ENCODE measurements at places on chromosomes 5 and 9.

- DNase-seq, result no peak
Observed at GRCh38 chr5:126998201-126998631, 32.1 kb downstream of the MARCHF3 start.

- no peak for DNase-seq
Observed at GRCh38 chr5:172707285-172708182, 63.5 kb downstream of the DUSP1 start.

DNA sequence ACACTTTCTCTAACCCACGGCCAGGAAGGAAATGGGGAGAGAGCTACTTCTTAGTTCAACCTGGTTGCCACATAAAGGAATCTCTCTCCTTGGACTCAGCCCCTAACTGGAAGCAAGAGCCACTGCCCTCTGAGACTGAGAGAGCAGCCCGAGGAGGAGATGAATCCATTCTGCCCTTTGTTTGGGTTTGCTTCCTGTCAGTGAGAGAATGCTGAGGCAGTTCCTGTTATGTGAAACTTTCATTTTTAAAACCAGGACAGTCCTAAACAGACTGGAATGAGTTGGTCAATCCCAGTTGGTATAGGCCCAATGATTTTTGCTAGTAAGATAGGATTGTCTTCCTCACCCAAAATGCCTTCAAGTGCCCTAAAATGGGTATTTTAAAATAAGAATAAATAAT lies 205.1 kb downstream of the NTRK2 start:
- no peak for DNase-seq

- no peak for DNase-seq
Observed at GRCh38 chr9:38017149-38017884, 51.7 kb downstream of the SHB start.

DNA sequence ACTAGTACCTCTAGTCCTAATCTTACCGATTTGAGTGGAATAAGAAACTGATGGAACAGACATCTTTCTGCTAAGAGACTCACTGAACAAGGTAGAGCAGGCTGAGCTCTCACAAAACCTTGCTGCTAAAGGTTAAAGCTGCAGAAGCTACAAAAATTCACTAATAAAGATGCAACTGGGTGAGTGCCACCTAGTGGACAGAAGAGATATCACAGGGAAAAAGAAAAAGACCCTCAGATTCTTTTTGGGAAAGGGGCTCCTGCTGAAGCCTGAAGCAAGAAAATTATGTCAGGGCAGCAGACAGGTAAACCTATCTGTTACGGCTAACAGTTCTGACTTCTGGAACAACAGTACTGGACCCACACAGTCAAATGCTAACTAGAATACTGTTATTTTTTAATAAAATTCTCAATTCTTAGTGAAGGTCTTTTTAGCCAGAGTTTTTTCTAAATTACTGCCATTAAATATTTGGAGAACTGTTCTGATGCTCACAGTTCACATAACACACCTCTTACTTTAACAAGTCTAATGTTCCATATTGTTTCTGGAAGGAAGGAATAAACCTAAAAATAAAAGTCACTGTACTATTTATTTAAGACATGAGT lies 51.2 kb downstream of the DIAPH1 start:
- DNase-seq, result no peak

- DNase-seq, result no peak
Observed at GRCh38 chr5:83721953-83722901, 1.6 kb upstream of the HAPLN1 start.

GRCh38 chr5:56681346-56681745 lies 134.0 kb upstream of the MAP3K1 start:
- no peak for DNase-seq

- DNase-seq, result no peak
Observed at GRCh38 chr5:123819833-123820232, 307.9 kb downstream of the CSNK1G3 start.

DNA sequence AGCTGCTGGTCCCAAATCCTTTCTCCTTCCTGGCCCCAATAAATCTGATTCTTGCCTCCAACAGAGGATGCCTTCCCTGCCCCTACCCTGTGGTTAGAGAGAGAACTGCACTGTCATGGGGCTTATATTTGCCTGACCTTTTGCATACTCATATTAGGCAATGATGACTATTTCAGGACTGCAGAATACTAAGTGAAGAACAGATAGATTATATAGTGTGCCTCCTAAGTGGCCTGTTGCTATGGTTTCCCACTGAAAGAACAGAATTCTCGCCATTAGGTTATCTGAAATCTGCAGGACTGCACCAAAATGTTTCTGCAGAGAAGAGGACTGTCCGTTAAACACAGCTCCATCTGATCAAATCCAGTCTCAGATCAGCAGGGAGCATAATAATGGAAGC lies 87.3 kb upstream of the CCNG1 start:
- no peak for DNase-seq

GRCh38 chr5:82561797-82562196 lies 283.6 kb upstream of the RPS23 start:
- no peak for DNase-seq

DNA sequence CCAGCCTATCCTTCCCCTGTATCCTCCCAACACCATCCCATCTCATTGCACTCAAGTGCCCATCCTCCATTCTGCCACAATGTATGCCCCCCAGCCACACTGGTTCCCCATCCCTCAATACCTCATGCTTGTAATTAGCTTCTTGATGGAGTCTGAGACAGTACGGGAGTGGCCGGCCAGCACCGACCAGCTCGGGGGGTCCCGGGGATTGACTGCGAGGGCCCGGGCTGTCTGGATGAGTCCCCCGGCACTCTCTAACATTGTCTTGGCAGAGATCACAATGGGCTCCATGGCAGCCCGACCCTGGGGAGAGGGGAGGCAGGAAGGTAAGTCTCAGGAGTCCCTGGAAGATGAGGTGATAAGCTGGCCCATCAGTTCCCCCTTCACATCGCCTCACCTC lies 17.2 kb upstream of the TPM2 start:
- DNase-seq, result no peak

- no peak for DNase-seq
Observed at GRCh38 chr5:56993241-56993640, 41.3 kb upstream of the MIER3 start.

DNA sequence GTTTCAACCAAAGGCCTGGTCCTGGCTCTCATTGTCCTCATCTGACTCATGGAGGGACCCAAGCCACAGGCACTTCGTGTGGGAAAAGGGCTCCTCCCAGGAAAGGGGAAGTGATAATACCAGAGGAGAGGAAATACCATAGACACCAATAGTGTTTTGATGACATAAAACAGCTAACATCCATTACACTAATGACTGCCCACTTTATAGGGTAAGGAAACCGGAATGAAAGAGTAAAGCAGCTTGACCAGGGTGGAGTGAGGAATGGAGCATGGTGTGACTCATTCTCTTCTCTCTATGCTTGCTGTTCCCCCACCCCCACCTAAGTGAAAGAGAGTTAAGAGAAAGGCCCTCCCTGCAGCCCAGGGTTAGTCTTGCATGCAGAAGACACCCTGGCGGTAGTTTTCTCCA lies 67.4 kb upstream of the HRH2 start:
- no peak for DNase-seq

GRCh38 chr5:52693280-52693679 lies 94.4 kb upstream of the ITGA1 start:
- DNase-seq, result no peak

GRCh38 chr5:132462856-132463745 lies 27.5 kb downstream of the IRF1 start:
- no peak for DNase-seq

GRCh38 chr9:33158843-33159776 lies 8.0 kb downstream of the B4GALT1 start:
- no peak for DNase-seq

DNA sequence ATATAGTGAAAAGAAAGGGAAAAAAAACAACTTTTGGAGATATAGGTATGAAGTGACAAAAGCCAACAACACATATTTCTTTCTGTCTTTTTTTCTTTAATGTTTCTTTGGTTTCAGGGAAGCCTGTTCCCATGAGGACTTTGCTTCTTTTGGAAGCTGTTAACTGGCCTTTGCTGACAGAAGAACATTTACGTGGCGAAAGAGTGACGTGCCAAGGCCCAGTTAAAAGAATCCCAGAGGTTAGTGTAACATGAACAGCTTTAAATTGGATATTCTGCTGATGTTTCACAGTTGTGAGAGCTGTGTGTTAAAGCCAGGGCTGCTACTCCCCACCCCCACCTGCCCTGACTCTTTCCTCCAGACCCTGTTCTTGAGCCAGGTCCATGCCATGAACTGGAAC lies 275.9 kb downstream of the CRB2 start:
- peak; percentile 52 for DNase-seq

DNA sequence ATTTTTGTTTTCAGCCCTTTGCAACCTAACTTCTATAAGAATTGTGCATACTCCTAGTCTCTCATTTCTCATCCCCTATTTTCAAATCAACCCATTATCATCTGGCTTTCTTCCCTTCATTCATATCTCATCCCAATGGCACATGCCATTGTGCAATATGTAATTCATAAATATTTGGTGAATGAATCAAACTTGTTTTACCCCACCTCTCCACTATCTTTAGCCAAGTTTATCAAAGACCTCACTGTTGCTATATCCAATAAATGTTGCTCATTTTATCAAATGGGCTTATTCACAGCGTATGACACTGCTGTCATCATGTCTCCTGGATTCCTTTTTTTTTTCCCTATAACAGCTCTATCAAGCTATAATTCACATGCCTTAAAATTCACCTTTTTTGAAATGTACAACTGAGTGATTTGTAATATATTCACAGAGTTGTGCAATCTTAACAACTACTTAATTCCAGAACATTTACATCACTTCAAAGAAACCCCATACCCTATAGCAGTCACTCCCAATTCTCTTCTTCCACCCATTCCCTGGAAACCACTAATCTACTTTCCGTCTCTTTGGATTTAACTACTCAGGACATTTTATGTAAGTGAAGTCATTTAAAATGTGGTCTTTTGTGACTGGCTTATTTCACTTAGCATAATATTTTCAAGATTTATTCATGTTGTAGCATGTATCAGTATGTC lies 214.4 kb upstream of the PAPPA start:
- no peak for DNase-seq

DNA sequence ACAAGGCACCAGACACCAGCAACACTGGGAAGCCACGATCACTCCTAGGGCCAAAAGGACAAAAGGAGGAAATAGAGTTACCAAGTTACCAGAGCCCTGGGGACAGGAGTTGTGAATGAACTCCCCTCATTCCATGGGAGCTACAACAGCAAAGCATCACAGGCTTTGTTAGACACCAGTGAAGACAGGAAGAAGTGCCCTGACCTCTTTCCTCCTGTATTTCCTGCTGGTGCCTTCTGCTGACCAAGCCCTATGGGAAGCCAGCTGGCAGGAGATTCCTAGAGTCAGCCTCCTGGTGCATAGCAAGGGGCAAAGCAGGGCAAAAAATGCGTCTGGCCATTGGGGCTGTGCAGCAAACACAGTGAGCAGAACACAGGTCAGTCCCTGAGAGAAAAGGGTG lies 374.7 kb downstream of the ZSWIM6 start:
- DNase-seq, result no peak

- DNase-seq, result no peak
Observed at GRCh38 chr5:14557791-14558415, 23.7 kb upstream of the OTULINL start.

GRCh38 chr5:135828782-135829127 lies 5.7 kb upstream of the SLC25A48 start:
- no peak for DNase-seq

GRCh38 chr9:134165357-134166315 lies 1.3 kb upstream of the RNU6ATAC start:
- no peak for DNase-seq

DNA sequence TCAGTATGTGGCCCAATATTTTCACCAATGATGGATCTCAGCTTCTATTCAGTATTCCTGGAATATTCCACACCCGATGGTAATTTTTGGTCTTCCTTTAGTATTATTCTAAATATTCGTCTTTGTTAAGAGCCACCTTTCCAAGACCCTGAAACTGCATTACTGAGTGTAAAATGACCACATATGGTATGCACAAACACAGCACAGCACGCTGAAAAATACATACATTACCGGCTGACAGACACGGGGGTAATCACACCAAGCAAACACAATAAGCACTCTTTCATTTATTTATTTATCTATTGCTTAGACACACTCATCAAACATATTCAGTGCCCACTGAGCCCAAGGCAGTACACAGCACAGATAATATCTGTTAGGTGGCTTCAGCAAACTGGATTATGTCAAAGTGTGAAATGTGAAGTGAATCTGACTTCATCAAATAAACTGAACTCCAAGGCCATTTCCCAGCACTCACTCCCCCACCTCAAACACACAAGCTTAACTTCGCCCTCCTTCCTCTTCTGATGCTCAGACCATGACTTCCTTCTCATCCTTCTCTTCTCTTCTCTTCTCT lies 1637.8 kb upstream of the C9orf72 start:
- no peak for DNase-seq

GRCh38 chr5:144315026-144315425 lies 144.4 kb downstream of the KCTD16 start:
- DNase-seq, result no peak

DNA sequence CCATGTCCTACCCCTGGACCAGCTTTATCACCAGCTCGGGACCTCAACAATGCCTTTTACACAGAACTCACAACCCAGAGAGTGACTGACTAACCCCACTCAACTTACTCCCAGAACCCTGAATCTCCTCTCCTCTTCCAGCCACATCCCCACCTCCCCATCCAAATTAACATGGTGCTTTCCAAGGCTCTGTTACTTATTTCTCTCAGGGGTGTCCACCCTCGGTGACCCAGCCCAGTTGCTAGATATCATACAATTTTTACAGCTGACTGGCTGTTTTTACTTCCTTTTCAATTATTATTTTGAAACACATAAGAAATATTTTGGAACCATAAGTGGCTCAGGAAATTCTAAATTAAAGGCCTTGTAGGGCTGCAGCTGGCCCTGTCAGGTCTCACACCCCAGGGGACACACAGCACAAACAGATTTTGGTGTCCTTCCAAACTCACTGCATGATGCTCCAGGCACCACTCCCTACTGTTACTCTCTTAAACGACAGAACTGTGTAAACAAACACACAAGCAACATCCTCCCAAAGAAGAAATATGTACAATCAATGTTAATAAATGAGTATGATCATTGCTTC lies 180.6 kb downstream of the ADAMTS12 start:
- peak; percentile 83 for DNase-seq

GRCh38 chr5:55701462-55702103 lies 10.5 kb downstream of the SLC38A9 start:
- no peak for DNase-seq

GRCh38 chr5:2674456-2674855 lies 77.0 kb downstream of the IRX2 start:
- DNase-seq, result no peak

GRCh38 chr9:113536483-113537228 lies 73.1 kb downstream of the RGS3 start:
- no peak for DNase-seq

DNA sequence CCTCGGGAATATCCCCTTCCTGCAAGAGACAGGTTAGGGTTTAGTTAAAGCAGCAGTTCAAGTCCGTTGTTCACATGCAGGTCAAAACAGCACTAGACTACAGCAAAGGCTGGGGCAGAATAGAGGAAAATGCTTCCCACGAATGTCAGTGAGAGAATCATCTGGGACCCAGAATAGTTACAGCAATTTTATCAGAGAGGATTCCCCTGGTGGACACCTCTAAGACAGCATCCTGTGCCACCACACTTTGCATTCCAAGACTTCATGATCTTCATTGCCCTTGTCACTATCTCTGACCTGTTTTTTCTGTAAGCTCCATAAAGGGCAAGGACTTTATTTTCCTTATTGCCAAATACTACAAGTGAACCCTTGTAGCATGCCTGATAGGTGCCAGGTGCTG lies 12.9 kb downstream of the GRXCR2 start:
- DNase-seq, result no peak

GRCh38 chr9:38417003-38417945 lies 7.0 kb downstream of the IGFBPL1 start:
- DNase-seq, result no peak

All from forelimb muscle (tissue), 1 donor.